ENCODE measurements at places on chromosomes 13 and 19. TPM values are rescaled to one million over a fixed set of nuclear protein-coding genes. Genes with fewer than 3 reads are reported as not detected.
A peak's percentile ranks its signal among the peaks of the same experiment; 100 is the strongest.

Gene NTF4
- 6.5 TPM for polyA plus RNA-seq

Gene TM9SF2
- polyA plus RNA-seq = 71.0 TPM

Gene KEAP1
- polyA plus RNA-seq = 66.1 TPM

Gene CYP4F12
- polyA plus RNA-seq = 0.62 TPM

Gene LYPD3
- polyA plus RNA-seq = 0.67 TPM

Gene PPP1R12C
- polyA plus RNA-seq = 78.0 TPM

Gene MYH14
- 53.2 TPM for polyA plus RNA-seq

Gene DHDH
- 0.54 TPM for polyA plus RNA-seq

Gene TNFSF11
- polyA plus RNA-seq = not detected

Gene ZNF93
- polyA plus RNA-seq = 11.5 TPM

Gene NOSIP
- 56.5 TPM for polyA plus RNA-seq

DNA sequence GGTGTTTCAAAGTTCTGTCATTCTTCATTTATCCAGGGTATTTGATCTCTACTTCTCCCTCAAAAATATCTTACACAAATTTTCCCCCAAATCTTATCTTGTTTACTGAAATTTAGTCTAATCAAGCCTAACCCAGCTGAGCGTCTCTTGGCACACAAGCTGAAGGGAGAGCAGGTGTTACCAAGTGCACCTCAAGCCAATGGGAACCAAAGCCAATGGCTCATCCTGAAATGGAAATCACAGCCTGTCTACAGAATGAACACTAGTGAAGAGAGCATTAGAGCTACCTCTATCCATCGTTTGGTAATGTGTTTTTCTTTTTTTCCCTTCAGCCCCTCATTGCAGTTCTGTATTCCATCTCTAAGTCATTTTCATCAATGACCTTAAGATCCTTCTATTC lies 1350.8 kb downstream of the OLFM4 start:
- no peak for DNase-seq

GRCh38 chr13:58207501-58207900 lies 576.0 kb downstream of the PCDH17 start:
- DNase-seq = peak; percentile 16

DNA sequence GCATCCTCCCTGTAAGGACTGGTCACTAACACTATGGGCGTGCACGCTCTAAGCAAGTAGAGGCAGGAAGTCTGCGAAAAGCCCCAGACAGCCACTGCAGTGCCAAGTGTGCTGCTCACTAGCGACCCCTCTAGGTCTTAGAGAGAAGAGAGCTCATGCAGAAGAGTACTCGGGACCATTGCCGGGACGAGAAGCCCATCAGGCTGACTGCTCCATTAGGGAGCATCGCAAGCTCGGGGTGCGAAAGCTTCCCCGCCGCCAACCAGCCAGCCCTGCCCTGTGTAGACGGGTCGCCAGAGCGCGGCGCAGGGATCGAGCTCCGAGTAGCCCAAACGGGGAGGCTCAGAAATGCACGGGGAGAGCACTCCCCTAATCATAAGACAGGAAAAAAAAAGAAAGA lies 16.6 kb downstream of the POU4F1 start:
- DNase-seq = no peak

DNA sequence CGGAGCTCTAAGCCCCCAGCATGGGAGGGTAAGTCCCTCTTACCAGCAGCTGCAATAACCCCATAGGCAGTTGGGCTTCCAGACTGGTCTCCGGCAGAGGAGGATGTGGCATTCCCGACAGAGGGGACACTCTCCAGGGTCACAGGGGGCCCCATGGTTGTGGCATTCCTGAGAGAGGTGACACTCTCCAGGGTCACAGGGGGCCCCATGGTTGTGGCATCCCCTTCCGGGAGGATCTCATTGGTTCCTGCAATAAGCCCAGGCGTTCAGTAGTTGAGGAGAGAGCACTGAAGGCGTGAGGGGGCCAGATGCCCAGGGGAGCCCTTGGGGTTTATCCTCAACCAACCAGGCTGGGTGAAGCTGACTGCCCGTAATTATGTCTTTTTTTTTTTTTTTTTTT lies 5.4 kb downstream of the CD320 start:
- DNase-seq = no peak

DNA sequence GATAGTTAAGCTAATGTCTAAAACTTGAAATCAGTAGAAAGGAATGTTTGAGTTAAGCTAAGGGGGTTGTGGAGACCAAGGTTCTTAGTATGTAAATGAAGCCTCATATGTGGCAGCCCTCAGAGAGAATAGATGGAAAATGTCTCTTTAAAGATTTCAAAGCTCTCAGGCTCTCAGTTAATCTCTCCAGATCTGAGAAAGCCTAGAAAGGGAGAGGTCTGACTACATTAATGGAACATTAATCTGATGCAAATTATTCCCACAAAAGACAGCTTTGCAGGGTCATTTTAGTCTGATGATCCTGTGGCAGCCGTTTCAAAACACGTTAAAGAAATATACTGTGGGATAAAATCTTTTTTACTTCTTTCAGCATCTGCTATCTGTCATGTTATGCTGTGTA lies 267.0 kb downstream of the SLC7A1 start:
- no peak for DNase-seq

- no peak for DNase-seq
These were observed 8.5 kb downstream of the MIDN start for GRCh38 chr19:1256646-1257474.

DNA sequence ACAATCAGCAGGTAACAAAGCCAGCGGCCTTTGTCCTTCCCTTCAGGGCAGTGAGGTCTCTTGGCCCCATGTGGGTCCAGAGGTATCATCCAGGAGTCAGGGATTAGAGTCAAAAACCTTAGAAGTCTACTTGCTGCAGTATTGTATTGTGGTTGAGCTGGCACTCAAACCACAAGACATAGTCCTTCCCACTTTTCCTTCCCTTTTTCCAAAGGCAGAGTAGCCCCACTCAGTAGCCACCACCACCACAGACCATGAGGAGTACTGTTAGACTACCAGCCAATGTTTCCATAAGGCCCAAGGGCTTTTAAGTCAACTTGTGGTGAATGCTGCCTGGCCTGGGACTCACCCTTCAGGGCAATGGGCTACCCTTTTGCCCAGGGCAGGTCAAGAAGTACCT lies 27.1 kb upstream of the CCNA1 start:
- DNase-seq = no peak

GRCh38 chr13:51112771-51113170 lies 1.7 kb upstream of the C13orf42 start:
- DNase-seq = no peak

- no peak for DNase-seq
These were observed 88.1 kb downstream of the POSTN start for GRCh38 chr13:37510441-37510840.

DNA sequence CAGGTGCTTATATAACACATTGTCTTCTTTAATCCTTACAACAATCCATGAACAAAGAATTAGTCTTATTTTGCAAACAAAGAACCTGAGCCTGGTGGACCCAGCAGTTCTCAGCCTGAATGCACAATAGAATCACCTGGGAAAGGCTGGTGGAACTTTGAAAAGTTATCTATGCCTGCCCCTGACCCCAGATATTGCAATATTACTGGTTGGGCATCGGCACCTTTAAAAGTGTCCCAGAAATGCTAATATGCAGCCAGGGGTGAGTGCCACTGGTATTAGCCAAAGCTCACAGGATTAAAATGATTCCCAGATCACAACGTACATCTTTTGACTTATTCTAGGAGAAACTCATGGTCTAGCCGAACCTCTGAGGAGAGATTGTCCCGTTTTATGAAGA lies 268.8 kb downstream of the KLF5 start:
- no peak for DNase-seq

DNA sequence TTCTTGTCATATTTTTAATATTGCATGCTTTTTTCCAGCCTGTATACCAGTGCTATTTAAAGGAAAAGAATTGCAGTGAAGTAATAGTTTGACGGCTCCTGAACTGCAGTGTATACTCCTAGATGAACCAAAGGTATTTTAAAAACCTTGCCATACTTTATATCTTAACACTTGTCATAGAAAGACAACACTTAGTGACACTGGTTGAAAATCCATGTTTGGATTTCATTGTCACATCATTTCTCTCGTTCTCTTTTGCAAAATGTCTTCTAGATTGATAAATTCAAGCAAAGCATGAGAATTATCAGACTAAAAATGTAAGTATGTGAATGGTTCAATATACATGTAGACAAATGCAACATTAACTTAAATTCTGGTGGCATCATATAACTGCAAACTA lies 1293.9 kb downstream of the PCDH9 start:
- DNase-seq = no peak

GRCh38 chr13:32645854-32646253 lies 59.6 kb downstream of the PDS5B start:
- no peak for DNase-seq

DNA sequence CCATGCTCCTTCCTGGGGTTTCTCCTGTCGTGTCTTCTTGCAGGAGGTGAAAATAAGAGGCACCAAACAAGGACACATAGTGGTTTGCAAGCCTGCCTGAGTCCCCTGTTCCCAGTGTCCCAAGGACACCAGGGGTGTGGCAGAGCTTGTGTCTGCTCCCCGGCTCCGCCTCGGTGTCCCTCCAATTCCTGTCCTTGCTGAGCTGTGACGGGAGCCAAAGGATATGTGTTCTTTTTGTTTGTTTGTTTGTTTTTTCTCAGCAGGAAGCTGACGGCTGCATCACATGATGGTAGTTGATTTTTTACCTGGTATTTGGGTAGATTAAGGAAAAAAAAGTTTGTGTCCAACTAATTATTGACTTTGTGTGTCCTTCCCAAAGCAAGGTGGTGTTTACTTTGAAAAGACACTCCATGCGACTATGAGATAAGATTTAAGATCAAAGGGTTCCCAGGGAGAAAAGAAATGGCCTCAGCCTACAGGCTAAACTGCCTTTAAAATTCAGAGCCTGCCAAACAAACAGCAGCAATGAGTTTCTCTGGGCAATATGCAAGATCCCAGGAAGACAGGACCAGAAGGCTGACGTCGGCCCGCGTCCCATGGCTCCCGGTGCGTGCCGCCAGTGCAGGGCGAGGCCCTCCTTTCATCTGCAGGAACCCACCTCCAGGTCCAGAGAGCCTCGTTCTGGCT lies 50.8 kb upstream of the XPO4 start:
- DNase-seq = no peak

DNA sequence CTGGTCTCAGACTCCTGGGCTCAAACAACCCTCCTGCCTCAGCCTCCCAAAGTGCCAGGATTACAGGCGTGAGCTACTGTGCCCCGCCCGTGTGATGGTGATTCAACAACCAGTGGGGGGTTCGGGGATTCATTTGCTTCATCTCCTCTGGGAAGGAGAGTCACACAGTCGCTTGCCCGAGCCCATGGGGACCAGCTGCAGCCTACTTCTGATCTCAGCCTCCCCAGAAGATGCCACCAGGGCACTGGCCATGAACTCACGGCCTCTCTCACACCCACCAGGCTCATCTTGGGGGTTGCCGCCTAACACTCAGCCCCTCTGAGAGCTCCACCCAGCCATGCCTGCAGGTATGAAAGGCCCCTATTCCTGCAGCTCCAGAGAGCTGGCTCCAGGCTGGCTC lies 6.8 kb downstream of the TOMM40 start:
- DNase-seq = no peak

GRCh38 chr13:61247149-61247936 lies 168.3 kb downstream of the PCDH20 start:
- no peak for DNase-seq

GRCh38 chr13:23456437-23457210 lies 23.1 kb upstream of the SACS start:
- DNase-seq = no peak

GRCh38 chr13:67844574-67844973 lies 614.4 kb upstream of the PCDH9 start:
- DNase-seq = no peak
